ENCODE measurements at places on chromosomes 16 and 17. TPM values are rescaled to one million over a fixed set of nuclear protein-coding genes. Genes with fewer than 3 reads are reported as not detected.

Gene KRTAP4-7
- not detected for total RNA-seq

Gene WDR81
- 23.7 TPM for total RNA-seq

Gene TMEM238L
- not detected for total RNA-seq

Gene NOS2
- total RNA-seq: not detected

Gene KCNH6
- not detected for total RNA-seq

Gene KRTAP4-9
- total RNA-seq: not detected

DNA sequence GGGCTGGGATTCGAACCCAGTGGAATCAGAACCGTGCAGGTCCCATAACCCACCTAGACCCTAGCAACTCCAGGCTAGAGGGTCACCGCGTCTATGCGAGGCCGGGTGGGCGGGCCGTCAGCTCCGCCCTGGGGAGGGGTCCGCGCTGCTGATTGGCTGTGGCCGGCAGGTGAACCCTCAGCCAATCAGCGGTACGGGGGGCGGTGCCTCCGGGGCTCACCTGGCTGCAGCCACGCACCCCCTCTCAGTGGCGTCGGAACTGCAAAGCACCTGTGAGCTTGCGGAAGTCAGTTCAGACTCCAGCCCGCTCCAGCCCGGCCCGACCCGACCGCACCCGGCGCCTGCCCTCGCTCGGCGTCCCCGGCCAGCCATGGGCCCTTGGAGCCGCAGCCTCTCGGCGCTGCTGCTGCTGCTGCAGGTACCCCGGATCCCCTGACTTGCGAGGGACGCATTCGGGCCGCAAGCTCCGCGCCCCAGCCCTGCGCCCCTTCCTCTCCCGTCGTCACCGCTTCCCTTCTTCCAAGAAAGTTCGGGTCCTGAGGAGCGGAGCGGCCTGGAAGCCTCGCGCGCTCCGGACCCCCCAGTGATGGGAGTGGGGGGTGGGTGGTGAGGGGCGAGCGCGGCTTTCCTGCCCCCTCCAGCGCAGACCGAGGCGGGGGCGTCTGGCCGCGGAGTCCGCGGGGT lies at the start of gene CDH1:
CDH1 (plus strand) TSS at position 247 of the 684 bp plus-strand sequence; CDS start at position 371, 124 bp downstream.
- H3K4me3 ChIP-seq: no peak within 1 kb of the TSS
- peak; percentile 53 for DNase-seq
- no peak within 1 kb of the TSS for H3K27ac ChIP-seq

- no peaks in the 10 kb centered on the region for H3K36me3 ChIP-seq
- H3K27me3 ChIP-seq: no peaks in the 10 kb centered on the region
- no peaks in the 10 kb centered on the region for H3K4me1 ChIP-seq
Measured at GRCh38 chr17:58525239-58525638, 10.8 kb upstream of the MTMR4 start.

DNA sequence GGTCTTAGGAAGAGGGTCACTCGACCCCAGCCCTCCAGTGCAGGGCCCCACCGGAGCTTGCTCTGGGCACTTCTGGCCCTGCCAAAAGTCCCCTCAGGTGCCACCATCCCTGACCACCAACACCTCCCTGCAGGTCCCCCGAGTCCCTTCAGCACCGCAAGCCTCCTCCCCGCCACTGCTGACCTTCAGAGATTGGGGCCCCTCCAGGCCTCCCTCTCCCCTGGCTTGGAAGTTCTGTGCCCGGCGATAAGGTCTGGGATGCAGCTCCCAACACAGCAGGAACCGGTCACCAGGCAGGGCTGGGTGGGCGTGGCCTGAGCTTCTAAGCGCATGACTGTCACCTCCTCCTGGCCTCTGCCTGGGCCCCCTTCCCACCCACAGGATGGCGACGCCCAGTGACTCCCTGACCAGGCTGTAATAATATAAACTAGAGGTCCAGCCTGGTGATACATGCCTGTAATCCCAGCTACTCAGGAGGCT lies 11.2 kb downstream of the PIEZO1 start:
- H3K27ac ChIP-seq: peak overlapping the region; percentile 75
- H3K27me3 ChIP-seq: no peaks in the 10 kb centered on the region
- H3K4me3 ChIP-seq: no peak overlapping the region

DNA sequence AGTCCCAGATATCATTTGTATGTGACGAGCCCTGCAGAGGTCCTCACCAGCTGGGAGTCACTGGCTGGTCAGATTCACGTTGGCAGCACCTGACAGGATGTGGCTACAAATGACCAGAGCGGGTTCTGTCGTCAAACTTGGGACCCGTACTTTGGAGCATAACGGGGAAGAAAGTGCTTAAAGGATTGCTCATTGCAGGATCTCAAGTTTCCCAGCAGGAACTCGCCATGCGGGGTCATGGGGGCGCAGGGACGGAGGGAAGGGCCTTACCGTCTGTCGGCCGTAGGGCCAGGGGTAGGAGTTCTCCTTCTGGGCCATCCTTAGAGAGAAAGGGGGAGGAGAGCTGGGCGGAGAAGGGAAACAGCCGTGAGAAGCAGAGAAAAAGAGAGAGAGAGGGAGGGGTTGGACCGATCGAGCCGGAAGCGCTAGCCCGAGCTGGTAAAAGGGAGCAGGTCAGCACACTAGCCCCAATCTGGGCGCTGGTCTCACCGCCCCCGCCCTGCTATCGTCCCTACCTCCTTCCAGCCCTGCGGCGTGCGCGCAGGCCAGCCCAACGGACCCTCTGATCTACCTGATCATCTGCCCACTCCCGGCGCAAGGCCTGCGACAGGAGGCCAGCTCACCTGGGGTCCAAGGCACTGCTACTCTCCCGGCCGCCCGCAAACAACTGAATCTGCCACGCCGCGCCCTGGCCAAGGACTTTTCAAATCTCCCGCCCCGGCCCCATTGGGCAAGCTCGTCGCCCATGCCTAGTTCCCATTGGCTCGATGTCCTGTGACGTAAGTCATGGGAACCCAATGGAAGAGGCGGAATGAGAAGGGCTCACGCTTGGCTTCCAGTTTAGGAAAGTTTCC lies at the start of gene AURKB:
AURKB (minus strand) TSS at position 669 of the 854 bp plus-strand sequence; CDS start at position 318, 351 bp downstream.
- no peaks in the 10 kb centered on the region for H3K27me3 ChIP-seq
- no peaks in the 10 kb centered on the region for H3K36me3 ChIP-seq
- DNase-seq: peak; percentile 86
- H3K4me1 ChIP-seq: peaks cover 12% of the 10 kb centered on the region
- H3K4me3 ChIP-seq: peak within 1 kb of the TSS; percentile 93

GRCh38 chr16:19108409-19109287 lies 5.1 kb upstream of the ITPRIPL2 start:
- no peak overlapping the region for H3K4me3 ChIP-seq
- H3K4me1 ChIP-seq: no peaks in the 10 kb centered on the region
- no peak for DNase-seq
- H3K27ac ChIP-seq: no peak overlapping the region
- no peaks in the 10 kb centered on the region for H3K36me3 ChIP-seq
- no peaks in the 10 kb centered on the region for H3K27me3 ChIP-seq

GRCh38 chr16:85528528-85529387 lies 84.4 kb upstream of the GSE1 start:
- H3K27ac ChIP-seq: peak overlapping the region; percentile 51
- no peaks in the 10 kb centered on the region for H3K36me3 ChIP-seq
- no peak overlapping the region for H3K4me3 ChIP-seq
- no peaks in the 10 kb centered on the region for H3K4me1 ChIP-seq
- no peaks in the 10 kb centered on the region for H3K27me3 ChIP-seq
- no peak for DNase-seq

DNA sequence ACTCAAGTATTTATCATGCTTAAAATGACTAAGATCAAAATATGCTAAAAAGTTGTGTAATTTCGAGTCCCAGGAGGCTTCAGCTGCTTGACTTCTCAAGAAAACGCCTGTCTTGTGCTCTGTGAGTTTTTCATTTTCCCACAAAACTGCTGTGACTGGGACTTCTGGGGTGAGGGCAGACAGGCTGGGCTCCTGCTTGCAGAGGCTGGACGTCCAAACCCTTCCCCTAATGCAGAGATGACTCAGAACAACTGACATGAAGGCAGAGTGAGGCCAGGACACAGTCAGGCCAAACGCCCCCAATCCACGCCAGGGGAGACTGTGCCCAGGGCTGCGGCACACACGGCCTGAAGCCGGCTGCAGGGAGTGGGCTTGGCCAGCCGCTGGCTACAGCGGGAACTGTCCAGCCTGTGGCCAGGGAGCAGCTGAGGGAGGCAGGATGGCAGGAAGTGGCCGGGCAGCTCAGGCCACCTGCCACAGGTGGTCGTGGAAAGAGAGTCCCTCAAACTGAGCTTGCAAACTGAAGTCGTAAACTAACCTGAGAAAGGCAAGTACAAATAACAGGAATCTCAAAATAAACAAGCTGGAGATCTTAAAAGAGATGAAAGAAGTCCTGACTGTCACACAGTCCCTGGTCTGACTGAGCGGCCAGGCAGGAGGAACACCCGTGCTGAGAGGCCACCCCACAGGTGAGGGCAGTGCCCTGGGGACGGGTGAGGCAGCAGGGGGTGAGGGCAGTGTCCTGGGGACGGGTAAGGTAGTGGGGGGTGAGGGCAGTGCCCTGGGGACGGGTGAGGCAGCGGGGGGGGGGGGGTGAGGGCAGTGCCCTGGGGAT lies 21.3 kb upstream of the HEXD start:
- no peaks in the 10 kb centered on the region for H3K36me3 ChIP-seq
- H3K27me3 ChIP-seq: no peaks in the 10 kb centered on the region
- H3K4me3 ChIP-seq: no peak overlapping the region
- no peak for DNase-seq
- no peak overlapping the region for H3K27ac ChIP-seq
- peaks cover 12% of the 10 kb centered on the region for H3K4me1 ChIP-seq

DNA sequence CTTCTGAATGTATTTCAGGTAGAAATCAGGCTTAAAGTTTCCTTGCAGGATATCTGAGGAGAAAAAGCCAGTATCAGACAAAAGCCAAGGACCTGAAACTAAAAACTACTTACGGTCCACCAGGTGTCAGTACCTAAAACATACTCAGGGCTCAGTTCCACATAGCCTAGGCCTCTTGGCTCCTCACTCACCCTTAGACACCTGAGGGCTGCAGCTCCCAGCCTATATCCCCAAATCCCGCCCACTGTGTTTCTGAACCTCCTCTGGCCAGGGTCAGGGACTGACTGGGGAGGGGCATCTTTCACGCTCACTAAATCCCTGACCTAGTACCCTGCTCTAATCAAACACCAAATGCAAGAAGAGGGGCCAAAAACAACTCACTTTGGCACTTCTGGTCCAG lies 8.8 kb upstream of the ROGDI start:
- H3K4me3 ChIP-seq: no peak overlapping the region
- no peaks in the 10 kb centered on the region for H3K27me3 ChIP-seq
- H3K36me3 ChIP-seq: peaks cover 29% of the 10 kb centered on the region
- no peak overlapping the region for H3K27ac ChIP-seq
- no peak for DNase-seq

DNA sequence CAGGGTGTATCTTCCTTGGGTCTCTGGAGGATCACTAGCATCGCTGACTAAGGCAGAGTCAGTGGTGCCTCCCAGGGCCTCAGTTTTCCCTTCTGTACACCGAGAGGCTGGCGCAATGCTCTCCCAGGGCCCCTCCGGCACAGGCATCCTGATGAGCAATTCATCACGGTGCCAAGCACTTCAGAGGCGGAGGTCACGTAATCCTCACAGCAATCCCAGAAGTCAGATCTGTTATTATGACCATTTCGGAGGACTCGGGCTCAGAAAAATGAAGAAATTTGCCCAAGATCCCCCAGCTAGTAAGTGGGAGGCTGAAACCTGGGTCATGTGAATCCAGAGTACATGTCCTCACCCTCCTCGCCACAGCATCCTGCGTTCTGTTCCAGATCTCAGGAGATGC lies 46.5 kb downstream of the AIPL1 start:
- DNase-seq: no peak
- no peaks in the 10 kb centered on the region for H3K36me3 ChIP-seq
- H3K4me1 ChIP-seq: no peaks in the 10 kb centered on the region
- H3K4me3 ChIP-seq: no peak overlapping the region

GRCh38 chr16:46711106-46712058 lies 21.9 kb downstream of the ORC6 start:
- no peak overlapping the region for H3K4me3 ChIP-seq
- DNase-seq: no peak
- H3K27ac ChIP-seq: no peak overlapping the region
- no peaks in the 10 kb centered on the region for H3K4me1 ChIP-seq

GRCh38 chr17:11499881-11500280 lies 98.4 kb upstream of the DNAH9 start:
- DNase-seq: no peak
- H3K4me1 ChIP-seq: no peaks in the 10 kb centered on the region
- H3K36me3 ChIP-seq: no peaks in the 10 kb centered on the region
- H3K4me3 ChIP-seq: no peak overlapping the region

GRCh38 chr17:74145756-74146155 lies 57.7 kb upstream of the RPL38 start:
- H3K4me3 ChIP-seq: no peak overlapping the region
- H3K4me1 ChIP-seq: no peaks in the 10 kb centered on the region
- no peaks in the 10 kb centered on the region for H3K36me3 ChIP-seq
- no peak for DNase-seq
- no peak overlapping the region for H3K27ac ChIP-seq

DNA sequence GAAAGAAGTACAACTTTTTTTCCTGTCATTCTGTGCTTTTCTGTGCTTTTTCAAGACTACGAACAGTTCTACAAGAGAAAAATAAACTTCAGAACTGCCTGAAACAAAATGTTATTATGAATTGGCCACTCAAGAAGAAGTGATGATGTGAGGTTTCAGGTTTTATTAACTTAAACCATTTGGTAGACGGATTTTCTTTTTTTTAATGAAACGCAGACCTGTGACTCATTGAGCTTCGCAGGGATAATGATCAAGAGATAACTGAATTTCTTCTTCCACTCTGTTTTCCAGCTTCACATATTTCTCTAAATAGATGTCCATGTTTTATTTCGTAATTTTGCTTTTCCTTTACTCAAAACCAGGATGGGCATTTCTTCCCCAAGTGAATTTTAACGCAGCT lies 32.7 kb downstream of the AIPL1 start:
- no peak overlapping the region for H3K4me3 ChIP-seq
- no peaks in the 10 kb centered on the region for H3K36me3 ChIP-seq
- H3K27me3 ChIP-seq: no peaks in the 10 kb centered on the region
- H3K4me1 ChIP-seq: no peaks in the 10 kb centered on the region
- H3K27ac ChIP-seq: no peak overlapping the region
- no peak for DNase-seq

DNA sequence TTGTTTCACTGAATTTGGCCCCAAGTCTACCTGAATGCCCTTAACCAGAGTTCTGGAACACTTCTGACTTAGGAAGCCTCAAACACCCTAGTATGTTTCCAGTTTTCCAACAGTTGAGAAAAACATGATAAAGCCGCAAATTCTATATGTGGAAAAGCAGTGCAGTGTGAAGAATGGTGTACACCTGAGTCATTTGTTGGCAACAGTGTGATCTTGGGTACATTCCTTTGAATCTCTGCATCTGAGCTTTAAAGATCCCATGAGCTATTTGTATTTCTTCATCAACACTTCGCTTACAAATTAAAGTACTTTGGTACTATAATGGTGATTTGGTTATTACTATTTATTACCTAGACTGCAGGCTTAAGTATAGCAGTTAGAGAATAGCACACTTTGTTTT lies 93.6 kb upstream of the TBX2 start:
- no peak for DNase-seq
- H3K27ac ChIP-seq: no peak overlapping the region
- no peaks in the 10 kb centered on the region for H3K36me3 ChIP-seq

DNA sequence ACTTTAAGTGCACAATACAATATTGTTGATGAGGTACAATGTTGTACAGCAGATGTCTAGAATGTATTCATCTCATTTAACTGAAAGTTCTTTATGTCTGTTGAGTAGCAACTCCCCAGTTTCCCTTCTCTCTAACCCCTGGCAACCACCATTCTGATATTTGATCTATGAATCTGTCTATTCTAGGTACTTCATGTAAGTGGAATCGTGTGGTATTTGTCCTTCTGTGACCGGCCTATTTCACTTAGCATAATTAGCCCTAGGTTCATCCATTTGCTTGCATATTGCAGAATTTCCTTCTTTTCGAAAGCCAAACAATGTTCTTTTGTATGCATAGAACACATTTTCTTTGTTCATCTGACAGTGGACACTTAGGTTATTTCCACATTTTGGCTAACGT lies 10.8 kb downstream of the RGS9 start:
- no peak overlapping the region for H3K4me3 ChIP-seq
- no peaks in the 10 kb centered on the region for H3K27me3 ChIP-seq
- H3K36me3 ChIP-seq: no peaks in the 10 kb centered on the region
- no peak overlapping the region for H3K27ac ChIP-seq
- no peaks in the 10 kb centered on the region for H3K4me1 ChIP-seq

Measured in CD8-positive, alpha-beta memory T cell (primary cell).